CD8-positive, alpha-beta memory T cell (primary cell): ENCODE measurements at places on chromosomes 12 and 14.

DNA sequence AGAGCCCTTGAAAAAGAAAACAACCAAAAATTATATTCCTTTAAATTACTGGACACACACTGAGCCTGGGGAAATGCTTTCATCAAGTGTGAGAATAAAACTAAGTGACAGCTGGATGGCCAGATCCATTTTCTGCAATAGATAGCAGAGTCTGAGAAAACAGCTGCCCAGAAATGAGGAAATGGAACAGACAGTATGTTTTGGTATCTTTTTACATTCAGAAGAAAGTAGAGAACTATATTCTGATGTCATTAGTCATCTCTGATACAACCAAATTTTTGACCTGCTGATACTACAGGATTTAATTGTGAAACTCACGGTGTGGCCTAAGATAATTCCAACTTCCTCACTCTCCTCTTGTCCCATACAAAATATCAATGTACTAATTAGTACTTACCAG lies 78.2 kb downstream of the HMGA2 start:
- DNase-seq, result no peak

DNA sequence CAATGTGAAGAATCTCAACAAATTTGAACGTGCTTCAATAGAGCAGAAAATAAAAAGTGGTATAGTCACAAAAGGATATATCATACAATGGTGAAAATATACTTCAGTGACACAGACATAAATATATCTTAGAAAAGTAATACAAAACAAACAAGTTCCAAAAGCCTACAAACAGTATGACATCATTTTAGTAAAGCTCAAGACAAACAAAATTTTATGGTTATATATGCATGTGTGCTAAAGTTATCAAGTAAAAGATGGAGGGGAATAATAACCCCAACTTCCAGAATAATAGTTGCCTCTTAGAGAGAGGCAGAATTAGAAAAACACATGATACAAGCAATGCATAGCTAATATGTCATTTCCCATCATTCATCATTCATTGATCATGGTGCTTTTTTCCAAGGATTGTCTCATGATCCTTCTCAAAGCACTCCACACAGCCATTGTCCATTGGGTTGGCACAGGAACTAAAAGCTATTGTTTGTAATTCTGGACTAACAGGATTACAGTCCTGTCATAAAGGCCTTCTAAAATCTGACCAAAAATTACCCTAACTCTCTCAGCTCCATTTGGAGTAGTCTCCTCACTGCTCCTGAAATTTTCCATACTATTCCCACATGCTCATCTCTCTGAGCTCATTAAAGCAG lies 59.5 kb downstream of the IFNG-AS1 start:
- no peak for DNase-seq

DNA sequence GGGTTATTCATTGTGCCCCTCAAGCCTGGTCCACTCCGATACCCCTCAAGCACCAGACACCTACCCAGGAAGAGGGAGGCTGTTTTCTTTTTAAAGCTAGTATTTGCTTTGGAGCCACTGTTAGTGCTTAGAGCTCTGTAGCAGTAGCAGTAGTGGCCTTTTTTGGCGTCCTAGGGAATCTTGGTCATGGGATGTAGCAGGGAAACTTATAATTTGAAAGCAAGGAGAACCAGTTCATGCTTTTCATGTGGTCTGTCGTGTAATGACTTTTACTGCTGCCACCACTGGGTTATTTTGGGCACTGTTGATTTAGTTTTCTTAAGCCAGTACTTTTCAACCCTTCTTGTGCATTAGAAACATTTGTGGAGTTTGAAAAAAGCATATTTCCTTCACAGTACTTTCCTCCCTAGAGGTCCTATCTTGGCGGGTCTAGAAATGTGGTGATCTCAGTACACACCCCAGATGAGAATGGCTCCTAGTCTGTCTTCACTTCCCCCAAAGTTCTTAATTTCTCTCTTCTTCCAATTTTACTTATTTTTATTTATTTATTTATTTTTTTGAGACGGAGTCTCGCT lies 49.7 kb downstream of the MARK3 start:
- DNase-seq, result no peak

- DNase-seq, result no peak
Measured at GRCh38 chr12:122729583-122730214, 945 bp downstream of the HCAR1 start.

- no peak for DNase-seq
Measured at GRCh38 chr12:19927661-19928060, 440.7 kb upstream of the PDE3A start.

DNA sequence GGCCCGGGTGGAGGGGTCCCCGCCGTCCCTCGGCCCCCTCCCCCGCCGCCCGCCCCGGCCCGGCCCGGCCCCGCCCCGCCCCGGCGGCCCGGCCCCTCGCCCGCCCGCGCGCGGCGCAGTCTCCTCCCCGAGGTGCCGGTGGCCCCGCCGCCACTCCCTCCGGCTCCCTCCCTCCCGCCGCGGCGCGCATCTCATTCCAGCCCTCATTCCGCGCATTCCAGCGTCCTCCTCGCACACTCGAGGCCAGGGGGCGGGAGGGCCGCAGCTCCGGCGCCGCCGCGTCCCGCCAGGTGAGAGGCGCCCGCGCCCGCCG lies at the start of gene TEAD4:
TSS of gene TEAD4 (plus strand) at position 206 of the 313 bp plus-strand sequence.
- no peak for DNase-seq

- DNase-seq, result no peak
Measured at GRCh38 chr12:31431721-31432240, 105.8 kb upstream of the SINHCAF start.

GRCh38 chr12:38268612-38269011 lies 48.0 kb upstream of the ALG10B start:
- DNase-seq, result no peak

GRCh38 chr12:109951136-109951535 lies 45.0 kb downstream of the GIT2 start:
- no peak for DNase-seq

- DNase-seq, result no peak
Measured at GRCh38 chr14:81162941-81163340, 57.8 kb downstream of the GTF2A1 start.

- DNase-seq, result no peak
Measured at GRCh38 chr12:30180602-30181001, 396.9 kb upstream of the TMTC1 start.

DNA sequence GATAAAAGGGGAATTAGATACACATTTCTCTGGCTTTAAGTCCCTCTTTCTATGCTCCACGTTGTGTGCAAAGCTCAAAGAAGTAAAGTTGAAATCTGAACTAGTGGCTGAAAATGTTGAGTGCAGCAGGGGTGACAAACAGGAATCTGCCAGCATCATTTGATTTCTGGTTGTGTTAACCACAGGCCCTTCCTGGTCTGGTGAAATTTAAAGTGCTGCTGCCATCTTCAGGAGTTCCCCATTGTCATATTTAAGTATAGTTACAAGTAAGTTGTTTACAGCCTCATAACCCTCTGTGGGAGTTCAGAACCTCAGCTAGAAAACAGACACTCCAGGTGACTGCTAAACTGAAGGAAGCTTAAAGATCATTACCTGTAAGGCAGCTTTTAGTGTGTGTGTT lies 90.9 kb upstream of the CCDC196 start:
- no peak for DNase-seq

- DNase-seq, result no peak
Measured at GRCh38 chr14:73833530-73834260, 17.9 kb upstream of the PTGR2 start.

DNA sequence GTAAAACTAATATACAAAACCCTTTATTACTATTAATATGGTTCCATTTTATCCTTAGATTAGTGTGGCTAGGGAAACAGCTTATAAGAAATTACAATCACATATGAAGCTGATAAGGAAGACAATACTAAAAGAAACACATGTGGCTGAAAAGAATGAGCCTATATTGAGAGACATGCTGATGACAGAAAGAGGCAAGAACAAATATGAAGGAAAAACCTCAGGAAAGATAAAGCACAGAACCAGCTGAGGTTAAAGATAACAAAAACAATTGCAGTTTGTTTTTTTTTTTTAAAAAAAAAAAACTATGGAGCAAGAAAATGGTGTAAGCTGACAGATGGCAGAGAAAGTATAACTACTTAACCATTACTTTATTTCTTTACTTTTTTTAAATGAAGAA lies 69.2 kb upstream of the OSBPL8 start:
- no peak for DNase-seq

GRCh38 chr12:101962486-101962885 lies 85.1 kb downstream of the DRAM1 start:
- DNase-seq, result no peak

DNA sequence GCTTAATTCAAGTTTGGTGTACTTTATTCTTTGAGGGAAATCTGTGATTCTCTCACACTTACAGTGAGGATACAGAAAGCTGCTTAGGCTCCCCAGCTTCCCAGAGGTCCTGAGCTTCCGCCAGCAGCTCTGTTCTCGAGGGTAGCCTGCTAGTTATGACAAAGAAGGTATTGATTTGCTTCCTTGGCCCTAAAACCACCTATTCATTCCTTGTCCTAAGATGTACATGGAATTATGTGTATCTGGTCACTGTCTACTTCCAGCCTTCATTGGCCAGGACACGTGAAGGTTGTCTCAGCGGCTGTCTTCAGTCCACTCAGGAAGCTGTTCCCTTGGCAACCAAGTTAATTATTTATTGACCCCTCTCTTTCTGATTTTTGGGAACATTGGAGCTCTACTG lies 55.7 kb downstream of the GALNT8 start:
- DNase-seq, result no peak

DNA sequence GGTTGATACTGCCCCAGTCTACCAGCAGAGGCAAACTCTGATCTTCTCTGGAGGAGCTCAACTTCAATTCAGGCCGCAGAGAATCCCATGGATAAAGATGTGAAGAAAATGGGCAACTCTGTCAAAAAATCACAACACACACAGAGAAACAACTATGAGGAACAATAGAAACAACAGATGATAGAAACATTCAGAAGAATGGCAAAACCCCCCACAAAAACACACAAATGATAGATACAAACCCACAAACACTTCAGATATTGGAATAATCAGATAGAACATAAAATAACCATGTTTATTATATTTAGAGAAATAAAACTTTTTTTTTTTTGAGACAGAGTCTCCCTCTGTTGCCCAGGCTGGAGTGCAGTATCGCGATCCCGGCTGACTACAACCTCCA lies 20.0 kb upstream of the HVCN1 start:
- DNase-seq, result no peak

DNA sequence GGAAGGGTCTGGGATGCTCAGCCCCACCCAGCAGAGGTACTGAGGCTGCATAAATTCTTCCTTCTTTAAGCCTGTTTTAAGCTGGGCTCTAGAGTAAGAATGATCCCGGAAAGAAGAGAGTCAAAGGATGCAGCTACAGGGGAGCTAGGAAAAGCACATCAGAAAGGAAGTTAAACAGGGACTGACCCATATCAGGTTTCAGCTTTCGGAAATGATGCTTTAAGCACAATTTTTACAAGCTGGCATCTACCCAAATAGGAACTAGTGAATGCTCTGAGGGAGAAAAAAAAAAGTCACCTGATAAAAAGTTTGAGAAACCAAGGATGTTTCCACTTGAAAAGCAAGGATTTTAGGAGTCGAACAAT lies 22.0 kb downstream of the TSPAN8 start:
- no peak for DNase-seq

DNA sequence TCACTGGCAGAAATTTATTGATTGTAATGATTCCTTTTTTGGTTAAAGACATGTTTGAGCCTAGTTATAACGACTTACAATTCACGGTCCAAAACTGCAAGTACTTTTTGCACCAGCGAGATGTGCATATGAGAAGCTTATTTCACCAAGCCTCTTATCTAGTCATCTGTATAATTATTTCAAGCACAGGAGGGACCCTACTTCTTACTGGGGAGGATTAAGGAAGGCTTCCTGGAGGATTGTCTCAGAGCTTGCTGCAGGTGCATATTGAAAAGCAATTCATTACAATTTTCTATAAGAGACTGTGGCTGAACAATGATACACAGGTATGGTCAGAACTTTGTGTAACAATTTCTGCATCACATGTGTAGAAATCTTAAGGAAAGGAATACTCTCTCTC lies 152.9 kb downstream of the CAND1 start:
- DNase-seq, result no peak

GRCh38 chr12:58313091-58313855 lies 371.9 kb downstream of the ATP23 start:
- DNase-seq, result no peak

GRCh38 chr14:88975926-88976325 lies 151.5 kb downstream of the TTC8 start:
- no peak for DNase-seq

DNA sequence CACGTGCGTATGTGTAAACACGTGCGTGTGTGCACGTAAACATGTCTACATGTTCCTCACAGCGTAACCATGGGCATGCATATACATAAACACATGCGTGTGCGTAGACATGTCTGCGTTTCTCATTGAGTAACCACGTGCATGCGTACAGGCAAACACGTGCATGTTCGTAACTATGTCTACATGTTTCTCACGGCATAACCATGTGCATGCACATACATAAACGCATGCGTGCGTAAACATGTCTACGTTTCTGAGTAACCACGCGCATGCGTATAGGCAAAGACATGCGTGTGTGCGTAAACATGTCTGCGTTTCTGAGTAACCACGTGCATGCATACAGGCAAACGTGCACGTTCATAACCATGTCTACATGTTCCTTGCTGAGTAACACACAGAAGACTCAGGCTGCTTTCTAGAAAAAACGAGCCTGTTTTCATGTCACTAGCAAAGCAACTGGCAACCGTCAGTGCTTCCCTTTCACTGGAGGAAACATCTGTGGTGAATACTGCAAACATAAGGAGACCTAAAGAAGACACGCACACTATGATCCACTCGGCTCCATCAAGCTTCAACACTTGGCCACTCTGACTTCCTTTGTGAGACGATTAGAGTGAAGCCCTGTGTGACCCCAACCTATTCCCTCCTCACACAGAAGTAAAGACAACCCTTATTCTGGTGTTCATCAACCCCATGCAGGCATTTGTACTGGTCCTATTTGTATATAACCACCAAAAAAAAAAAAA lies 28.8 kb downstream of the POLE start:
- no peak for DNase-seq

DNA sequence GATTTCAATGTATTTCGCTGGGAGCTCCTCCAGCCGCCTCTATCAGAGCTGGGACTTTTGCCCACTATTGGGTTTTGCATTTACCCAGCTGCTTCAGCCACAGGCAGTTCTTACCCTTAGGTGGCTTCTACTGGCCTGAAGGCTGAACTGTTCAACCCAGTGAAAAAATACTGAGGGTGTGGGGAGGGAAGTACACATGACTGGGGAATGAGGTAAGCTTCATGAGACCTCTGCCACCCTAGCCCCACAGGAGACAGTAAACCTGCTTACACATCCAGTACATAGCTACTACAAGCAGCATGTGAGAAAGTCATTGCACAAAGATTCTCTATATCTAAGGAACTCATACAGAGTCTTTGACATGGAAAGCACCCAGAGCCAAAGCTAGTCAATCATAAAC lies 411.1 kb downstream of the SYT1 start:
- no peak for DNase-seq

- no peak for DNase-seq
Measured at GRCh38 chr14:82419933-82420332, 886.3 kb upstream of the SEL1L start.

GRCh38 chr14:67690011-67690410 lies 5.6 kb downstream of the RDH11 start:
- no peak for DNase-seq

- DNase-seq, result no peak
Measured at GRCh38 chr12:124720004-124720680, 143.5 kb downstream of the SCARB1 start.
